ENCODE measurements at places on chromosomes 7 and 10.

DNA sequence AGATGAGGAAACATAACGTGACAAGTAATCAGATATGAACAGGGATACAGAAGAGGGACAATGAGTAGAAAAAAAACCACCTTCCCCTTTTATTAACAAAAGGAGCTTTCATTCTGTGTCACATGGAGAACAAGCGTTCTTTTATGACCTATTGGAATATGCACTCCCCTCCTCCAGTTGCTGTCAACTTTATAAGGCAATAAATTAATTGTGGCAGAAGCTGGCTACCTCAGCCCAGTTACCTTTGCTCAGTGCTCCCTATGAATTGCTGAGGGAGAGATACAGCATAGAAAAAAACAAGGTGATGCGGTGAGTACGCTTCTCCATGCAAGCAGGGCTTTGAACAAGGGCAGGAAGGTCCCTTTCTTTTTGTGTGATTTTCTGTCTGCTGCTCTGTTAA, at the start of gene MGAM2:
Gene MGAM2, plus strand, starts transcription at position 220 of the 400 bp plus-strand sequence. CDS start 5,156 bp downstream, outside the sequence.
- no peak for DNase-seq

- no peak for DNase-seq
These were observed 84.0 kb downstream of the ORC5 start for GRCh38 chr7:104123786-104124185.

DNA sequence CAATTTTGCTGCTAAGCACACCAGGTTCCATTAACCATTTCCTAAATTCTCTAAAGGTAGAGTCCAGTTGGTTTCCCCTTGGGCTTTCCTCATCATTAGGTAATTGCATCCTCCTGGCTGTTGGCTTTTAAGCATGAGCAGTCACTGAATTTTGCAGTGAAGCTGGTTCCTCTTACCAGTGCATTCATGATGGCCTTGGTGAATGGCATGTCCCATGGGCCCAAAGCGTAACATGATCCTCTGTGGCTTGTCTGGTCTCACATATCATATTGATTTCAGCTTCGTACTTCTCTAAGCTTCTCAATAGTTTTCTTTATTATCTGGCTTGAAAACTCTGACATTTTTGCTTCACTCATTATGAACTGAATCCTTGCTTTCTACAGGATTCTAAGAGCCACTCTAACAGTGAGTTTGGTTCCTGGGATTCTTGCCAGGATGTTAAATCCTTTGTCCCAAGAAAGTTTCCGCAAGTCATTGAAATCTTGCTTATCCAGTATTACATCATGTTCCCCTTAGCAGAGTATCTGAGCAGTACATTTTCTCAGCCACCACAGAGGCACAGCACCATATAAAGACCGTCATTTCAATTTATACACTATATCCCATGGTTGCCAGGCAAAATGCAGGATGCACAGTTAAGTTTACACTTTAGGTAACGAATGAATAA, 134.2 kb downstream of the PTN start:
- DNase-seq: no peak

DNA sequence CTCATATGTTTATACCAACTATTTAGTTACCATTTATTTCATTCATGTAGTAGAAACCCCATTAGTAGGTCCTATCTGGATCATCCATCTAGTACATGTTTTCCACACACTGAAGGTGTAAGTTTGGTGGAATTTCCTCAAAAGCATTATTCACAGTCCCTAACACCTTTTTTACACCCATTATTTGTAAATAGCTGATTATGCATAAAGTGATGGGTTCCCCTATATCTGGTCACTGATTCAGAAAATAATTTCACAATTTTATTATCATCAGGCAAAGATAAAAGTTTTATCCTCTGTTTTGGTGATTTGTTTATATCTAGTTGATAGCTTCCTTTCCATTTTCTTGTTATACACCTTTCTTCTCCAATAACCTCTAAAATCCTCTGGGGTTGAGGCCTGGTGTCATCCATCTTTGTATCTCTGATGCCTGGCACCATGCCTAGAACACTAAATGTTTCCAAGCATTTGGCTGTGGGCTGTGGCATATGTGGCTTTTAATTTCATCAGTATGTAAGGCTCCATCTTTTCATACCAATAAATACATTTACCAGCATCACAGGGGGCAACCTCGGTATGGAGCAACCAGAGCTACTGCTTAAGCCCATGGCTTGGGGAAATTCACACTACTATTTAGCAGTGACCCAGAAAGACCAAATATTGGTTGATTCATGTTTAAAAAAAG, 1089.5 kb upstream of the LRRN3 start:
- no peak for DNase-seq

GRCh38 chr7:76259124-76260093, 43.1 kb upstream of the HSPB1 start:
- no peak for DNase-seq

GRCh38 chr7:49876202-49876601, 102.8 kb downstream of the VWC2 start:
- no peak for DNase-seq

DNA sequence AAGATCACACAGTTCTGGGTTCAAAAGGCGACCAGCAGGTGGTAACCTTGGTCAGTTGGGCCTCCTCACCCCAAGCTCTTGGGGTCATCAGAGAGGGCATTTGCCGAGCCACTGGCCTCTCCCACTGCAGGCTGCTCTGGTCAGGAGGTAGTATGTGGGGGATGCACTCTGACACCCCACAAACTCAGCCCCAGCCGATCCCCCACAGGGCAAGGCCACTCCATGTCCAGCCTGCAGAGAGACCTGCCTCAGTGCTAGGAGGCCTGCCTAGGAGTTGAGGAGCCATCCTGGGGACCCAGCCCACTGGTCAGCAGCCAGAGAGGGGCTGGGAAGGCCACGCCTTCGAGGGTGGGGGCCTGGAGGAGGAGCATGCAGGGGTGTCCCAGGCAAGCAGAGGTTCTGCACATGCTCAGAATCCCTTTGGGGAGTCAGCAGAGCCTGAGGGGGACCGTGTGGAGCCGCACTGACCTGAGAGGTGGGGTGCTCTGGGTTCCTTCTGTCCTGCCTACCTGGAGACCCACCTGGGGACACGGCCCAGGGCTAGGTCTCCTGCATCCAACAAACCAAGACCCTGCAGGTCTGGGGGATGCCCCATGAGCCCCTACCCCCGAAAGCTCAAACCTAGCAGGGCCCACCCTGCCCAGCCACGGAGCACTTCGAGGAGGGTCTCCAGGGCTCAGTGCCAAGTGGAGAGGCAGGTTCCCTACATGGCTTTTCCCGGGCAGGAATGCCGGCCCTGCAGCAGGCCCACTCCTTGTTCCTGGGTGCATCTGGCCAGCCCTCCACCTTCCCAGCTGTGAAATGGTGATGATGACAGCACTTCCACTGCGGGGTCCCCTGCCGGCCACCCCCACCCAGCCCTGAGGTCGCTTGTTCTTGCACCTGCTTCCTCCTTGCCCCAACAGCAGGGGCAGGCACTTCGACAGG, 58.5 kb downstream of the RASGEF1A start:
- no peak for DNase-seq

DNA sequence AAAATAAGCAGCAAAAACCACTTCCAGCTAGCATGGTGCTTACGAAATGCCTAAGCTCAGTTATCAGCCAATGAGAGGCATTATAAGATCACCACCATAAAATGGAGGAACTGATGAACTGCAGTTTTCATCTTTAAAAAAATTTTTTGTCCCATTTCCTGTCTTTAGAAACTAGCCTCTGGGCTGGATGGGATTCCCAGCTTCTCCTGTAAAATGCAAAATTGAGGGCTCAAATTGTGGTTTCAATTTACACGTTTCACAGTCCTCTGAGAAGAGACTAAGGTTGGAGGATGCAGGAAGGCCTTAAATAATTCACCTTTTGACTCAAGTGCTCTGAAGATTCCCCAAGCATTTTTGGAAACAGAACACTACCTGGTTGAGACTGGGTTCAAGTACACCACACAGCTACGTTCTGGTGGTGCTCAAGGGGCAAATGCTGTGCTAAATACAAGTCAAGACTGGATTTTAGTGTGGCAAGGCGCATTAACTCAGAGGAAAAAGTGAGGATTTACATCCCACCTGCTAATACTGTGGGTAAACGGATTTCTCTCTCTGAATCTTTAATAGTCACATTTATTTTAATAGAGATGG, 951 bp downstream of the ZNF25 start:
- peak; percentile 28 for DNase-seq

GRCh38 chr7:73738220-73738611, 386 bp downstream of the ABHD11 start:
- DNase-seq: peak; percentile 25

DNA sequence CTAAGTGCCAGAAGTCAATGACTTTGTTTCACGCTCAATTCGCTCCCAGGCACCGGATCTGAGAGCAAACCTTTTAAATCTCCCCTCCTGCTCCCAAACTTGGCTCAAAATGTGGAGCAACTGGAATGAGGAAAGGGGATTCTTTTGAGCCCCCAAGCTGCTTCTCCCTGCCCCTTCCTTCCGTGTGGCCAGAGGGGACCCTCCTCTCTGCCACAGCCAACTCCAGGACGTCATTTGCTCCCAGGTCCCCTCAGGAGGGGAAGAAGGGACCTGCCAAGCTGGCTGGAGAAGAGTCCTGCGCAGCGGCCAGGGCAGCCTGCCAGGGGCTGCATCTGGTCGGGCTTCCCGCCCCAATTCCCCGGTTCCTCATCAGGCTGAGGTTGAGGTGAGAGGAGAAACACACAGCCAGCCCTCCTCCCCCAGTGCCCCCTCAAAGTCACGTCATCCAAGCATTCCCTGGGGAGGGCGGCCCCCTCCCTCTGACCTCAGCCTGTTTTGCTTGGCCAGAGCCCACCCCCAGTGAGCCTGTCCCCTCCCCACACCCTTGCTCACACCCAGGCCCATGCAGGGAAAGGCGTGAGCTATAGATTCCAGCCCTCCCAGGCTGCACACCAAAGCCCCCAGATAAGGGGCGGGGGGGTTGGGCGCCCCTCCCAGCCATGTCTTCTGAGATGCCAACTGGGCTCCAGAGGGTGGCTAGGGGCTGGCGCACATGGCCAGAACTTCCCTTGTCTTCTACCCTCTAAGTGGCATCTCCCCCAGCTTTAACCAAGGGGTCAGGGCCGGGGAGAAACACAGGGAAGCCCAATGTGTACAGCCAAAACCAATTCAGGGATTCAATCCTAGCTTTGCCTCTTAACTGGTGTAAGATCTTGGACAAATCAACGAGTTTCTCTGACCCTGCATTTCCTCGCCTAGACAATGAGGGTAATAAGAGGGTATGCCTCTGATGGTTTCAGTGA, 35.0 kb downstream of the SH3PXD2A start:
- DNase-seq: no peak

- DNase-seq: no peak
These were observed 1.2 kb downstream of the STRIP2 start for GRCh38 chr7:129435414-129435829.

GRCh38 chr7:155217634-155218033, 80.0 kb upstream of the INSIG1 start:
- DNase-seq: no peak

DNA sequence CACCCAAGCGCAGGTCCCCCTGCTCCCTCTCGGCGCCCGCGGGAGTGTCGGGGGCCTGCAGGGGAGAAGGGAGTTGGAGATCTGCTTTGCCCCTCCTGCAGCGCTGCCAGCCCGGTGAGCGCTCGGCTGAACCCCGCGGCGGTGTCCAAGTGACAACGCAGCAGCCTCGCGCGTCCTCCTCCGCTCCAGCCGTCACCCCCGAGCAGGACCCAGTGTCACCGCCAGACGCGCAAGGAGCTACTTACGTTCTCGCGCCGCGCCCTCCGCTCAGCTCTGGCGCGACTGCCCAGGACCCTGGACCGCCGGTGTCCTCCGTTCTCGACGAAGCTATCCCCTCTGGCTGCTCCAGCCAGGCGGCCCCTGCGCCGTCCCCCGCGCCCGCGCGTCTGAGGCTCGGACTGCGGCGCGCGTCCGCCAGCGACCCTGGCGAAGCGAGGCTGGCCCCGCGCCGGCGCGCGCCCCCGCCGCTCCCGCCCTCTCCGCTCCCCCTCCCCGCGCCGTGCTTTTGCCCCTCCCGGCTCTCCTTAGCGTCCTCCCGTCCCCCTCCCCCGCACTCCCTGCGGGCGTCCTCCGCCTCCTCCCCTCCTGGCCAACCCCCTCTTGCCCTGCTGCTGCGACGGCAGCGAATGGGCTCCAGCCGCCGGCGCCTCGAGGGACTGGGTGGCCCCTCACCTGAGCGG, at the start of gene NRCAM:
Gene NRCAM, minus strand, starts transcription at position 439 of the 680 bp plus-strand sequence. CDS start 216,372 bp downstream, outside the sequence.
- no peak for DNase-seq

GRCh38 chr7:151886783-151887182, 9.9 kb upstream of the PRKAG2 start:
- DNase-seq: no peak

DNA sequence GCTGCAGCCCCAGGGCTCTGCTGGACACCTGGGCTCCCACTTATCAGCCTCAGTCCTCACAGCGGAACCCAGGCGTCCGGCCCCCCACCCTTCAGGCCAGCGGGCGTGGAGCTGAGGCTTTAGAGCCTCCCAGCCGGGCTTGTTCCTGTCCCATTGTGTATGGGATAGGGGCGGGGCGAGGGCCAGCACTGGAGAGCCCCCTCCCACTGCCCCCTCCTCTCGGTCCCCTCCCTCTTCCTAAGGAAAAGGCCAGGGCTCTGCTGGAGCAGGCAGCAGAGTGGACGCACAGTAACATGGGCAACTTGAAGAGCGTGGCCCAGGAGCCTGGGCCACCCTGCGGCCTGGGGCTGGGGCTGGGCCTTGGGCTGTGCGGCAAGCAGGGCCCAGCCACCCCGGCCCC, 2.7 kb downstream of the NOS3 start:
- no peak for DNase-seq
